Right renal pelvis (tissue), 4 donors: ENCODE measurements at places on chromosomes 4 and X.
A peak's percentile ranks its signal among the peaks of the same experiment; 100 is the strongest.

GRCh38 chr4:147864607-147865006 lies 132.7 kb downstream of the ARHGAP10 start:
- DNase-seq, result no peak

- DNase-seq, result no peak
Measured at GRCh38 chrX:78522601-78523000, 136.5 kb downstream of the RTL3 start.

DNA sequence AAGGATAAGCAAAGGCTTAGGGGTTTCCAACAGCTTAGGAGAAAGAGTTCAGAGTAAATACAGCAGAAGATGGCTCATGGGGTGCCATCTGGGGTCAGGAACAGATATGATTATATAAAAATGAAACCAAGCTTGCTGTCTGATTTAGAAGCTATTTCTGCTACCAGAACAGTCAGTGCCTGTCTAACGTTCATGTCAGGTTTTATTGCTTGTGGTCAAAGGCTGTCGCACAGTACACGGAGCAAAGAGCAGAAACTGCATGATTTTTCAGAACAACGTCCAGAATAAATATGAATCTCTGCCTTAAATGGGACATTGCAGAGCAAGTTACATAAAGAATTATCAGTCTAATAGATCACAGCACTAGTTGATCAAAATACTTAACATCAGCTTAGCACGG lies 17.4 kb downstream of the CETN2 start:
- DNase-seq, result no peak

DNA sequence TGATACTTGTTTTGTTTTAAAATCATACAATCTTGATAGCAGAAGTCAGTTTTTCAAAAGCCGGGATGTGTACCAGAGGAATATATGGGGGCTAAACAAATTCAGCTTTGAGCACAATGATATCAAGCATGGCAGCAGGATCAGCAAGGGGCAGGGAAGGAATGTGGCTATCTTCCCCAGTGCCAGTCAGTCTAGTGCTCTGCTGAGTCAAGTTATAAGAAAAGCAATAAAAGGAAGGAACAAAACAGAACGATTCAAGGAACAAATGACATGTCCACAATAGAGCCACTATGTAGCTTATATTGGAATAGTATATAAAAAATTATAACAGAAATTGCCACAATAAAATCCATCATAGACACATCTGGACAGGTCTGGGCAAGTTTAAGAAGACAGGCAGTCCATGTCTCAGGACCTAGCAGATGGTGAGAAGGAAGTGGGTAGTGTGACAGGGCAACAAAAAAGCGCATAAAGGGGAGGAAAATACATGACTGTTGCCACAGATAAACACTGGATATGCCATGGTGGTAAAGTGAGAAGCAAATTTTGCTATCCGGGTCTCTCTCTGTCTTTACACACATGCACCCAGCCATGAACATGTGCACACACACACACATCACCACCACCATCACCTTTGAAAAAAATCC lies 518.2 kb upstream of the HTR2C start:
- DNase-seq, result no peak

GRCh38 chrX:2595258-2595657 lies 94.5 kb upstream of the DHRSX start:
- no peak for DNase-seq

GRCh38 chr4:174808836-174809235 lies 20.2 kb downstream of the GLRA3 start:
- no peak for DNase-seq

GRCh38 chr4:73599182-73599581 lies 21.1 kb downstream of the RASSF6 start:
- no peak for DNase-seq

GRCh38 chrX:48573690-48574269 lies 504 bp upstream of the RBM3 start:
- peak; percentile 13 for DNase-seq

DNA sequence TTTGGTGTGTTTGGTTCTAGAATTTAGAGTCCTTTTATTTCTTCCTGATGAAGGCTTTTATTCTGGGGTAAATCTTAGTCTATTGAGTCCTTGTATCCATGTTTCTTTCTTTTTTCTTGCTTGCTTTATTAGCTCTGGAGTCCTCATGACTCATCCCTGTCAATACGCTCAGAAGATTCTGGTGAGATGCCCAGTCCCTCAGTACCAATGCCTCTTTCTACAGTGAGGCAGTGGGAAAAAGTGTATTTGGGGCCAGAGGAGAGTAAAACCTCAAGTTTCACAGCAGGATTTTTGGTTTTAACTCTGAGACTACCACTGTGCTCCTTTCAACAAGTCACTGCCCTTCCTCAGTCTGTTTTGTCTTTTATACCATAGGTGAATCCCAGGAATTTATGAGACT lies 368.0 kb downstream of the GBA3 start:
- DNase-seq, result no peak

DNA sequence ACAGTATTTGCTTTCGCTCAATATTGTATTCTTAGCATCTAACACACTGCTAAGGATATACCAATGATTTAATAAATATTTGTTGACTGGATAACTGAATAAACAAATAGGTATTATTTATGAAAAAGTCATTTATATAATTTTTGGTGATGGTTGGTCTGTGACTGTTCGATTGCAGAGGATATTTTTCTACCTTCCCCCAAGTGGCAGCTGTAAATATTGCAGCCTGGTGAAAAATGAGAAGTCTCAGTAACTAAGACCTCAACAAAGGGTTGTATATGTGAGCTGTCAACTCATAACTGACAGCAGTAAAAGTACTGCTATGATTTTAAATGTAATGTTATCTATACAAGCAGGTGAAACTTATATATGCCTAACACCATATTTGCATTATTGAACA lies 36.0 kb downstream of the HTR2C start:
- DNase-seq, result no peak

- DNase-seq, result no peak
Measured at GRCh38 chrX:122134291-122134690, 1049.8 kb upstream of the GRIA3 start.

GRCh38 chrX:139725720-139726119 lies 17.8 kb upstream of the MCF2 start:
- no peak for DNase-seq

- DNase-seq, result no peak
Measured at GRCh38 chr4:141759796-141760425, 123.5 kb downstream of the IL15 start.

- no peak for DNase-seq
Measured at GRCh38 chr4:103079621-103080020, 3.1 kb upstream of the SLC9B2 start.

DNA sequence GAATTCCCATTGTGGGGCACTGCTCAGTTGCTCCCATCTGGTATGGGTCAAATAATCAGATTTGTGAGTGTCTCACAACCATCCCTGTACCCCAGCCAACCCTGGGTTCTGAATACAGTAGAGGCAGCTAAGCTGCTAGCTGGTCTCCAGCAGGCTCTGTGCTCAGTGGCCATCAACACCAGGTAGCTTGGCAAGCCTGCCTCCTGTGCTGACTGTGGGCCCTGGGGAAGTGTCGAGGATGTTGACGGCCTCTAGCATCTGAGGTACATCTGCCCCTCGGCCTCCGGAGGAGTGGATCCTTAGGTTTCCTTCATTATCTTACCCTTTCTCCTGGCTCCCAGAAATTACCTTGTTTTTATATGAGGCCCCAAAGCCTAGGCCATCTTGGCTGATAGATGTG lies 13.3 kb downstream of the RNF4 start:
- DNase-seq, result no peak

DNA sequence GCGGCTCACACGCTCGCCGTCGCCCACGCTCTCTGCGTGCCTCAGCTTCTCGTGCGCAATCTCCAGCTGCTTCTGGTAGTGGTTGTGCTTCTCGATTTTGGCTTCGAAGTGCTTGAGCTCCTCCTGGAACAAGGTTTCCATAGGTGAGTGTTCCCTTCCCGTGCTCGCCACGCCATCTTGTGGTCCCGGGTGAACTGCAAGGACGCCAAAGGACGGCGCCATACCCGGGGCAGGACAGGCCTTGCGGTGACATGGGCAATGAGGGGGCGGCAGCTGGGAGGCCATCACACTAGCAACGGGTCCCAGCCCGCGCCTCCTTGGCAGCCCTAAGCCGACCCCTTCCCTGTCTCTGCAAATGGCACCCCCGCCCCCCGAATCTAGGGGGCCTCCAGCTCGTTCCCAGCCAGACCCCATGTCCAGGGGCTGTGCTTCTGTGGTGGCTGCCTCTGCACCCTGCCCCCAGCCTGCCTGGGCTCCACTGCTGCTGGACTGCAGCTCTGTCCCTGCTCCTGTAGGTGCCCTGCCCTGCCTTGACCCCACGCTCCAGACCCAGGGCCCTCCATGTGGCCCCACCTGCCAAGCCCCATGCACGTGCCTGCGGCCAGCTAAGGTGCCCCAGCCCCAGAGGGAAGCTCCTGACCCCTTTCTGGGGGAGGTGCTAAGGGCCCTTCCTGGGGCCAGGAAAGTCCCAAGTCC lies 17.3 kb downstream of the LRPAP1 start:
- DNase-seq, result no peak

GRCh38 chrX:42496239-42496638 lies 281.7 kb downstream of the PPP1R2C start:
- DNase-seq, result no peak

GRCh38 chrX:108033890-108034289 lies 11.0 kb upstream of the VSIG1 start:
- DNase-seq, result no peak

GRCh38 chrX:63784902-63785707 lies at the start of gene ARHGEF9:
Gene ARHGEF9 (minus strand): TSS chrX:63785214. CDS start chrX:63785145, 69 bp downstream.
- DNase-seq, result peak; percentile 34

GRCh38 chrX:136192839-136193414 lies 45.6 kb downstream of the FHL1 start:
- no peak for DNase-seq

DNA sequence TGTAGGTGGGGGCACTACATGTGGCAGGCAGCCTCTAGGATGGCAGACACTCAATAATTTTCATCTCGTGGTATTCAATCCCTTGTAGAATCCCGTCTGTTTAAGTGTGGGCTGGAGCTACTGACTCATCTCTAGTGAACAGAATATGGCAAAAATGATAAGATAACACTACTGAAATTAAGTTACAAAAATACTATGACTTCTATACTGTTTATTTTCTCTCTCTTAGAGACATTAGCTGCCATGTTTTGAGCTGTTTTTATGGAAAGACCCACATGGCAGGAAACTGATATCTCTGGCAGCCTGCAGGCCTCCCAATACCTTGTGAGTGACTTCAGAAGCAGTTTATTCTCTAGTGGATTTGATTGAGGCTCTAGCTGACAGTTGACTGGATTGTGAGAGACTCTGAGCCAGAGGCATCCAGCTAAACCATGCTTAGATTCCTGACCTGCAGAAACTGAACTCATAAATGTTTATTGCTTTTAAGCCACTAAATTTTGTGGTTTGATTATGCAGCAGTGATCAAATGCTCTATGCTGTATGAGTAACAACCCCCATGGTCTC lies 298.8 kb upstream of the CTSO start:
- DNase-seq, result no peak

GRCh38 chr4:142243255-142243654 lies 602.8 kb downstream of the INPP4B start:
- DNase-seq, result no peak

DNA sequence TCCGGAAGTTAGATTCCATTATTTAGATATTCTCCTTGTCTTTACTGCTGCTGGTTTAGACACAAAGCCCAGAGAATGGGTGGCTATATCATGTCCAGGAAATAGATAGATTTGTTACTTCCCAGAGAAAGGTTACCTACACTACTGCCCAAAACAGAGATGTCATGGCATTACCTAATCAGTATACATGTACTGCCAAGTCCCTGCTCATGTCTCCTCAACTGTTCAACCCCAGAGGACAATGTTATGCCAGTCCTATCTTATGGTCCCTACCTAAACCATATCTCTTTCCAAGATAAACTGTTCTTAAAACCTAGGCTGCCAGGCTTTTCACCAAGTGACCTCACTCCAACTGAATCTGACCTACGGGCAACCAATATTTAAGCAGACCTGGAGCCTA lies 209.5 kb upstream of the AR start:
- no peak for DNase-seq

- DNase-seq, result no peak
Measured at GRCh38 chr4:99861120-99861905, 32.9 kb downstream of the LAMTOR3 start.

DNA sequence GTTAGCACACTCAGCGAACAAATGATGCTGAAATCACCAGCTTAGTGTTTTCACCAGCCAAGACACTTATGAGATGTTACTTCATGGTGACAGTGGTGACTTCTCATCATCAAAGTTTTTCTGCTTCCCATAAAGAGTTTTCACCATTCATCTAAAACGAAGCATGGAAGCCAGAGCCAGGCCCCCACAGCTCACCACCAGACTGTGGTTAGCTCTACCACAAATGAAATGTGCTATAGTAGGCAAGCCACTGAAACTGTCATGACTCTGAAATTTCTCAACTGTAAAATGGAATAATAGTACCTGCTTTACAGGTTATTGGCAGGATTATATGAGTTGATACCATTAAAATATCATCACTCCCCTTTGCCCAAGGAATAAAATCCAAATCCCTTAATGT lies 56.4 kb upstream of the HHIP start:
- no peak for DNase-seq

- no peak for DNase-seq
Measured at GRCh38 chr4:78525559-78525958, 26.0 kb upstream of the ANXA3 start.

GRCh38 chrX:32126997-32127396 lies 1055.2 kb upstream of the FTHL17 start:
- no peak for DNase-seq

GRCh38 chr4:5930876-5931275 lies 38.0 kb upstream of the CRMP1 start:
- DNase-seq, result no peak

GRCh38 chr4:184825141-184825895 lies 450 bp downstream of the ACSL1 start:
- no peak for DNase-seq

- DNase-seq, result no peak
Measured at GRCh38 chr4:52665592-52665991, 6.5 kb upstream of the USP46 start.

GRCh38 chr4:127604949-127605709 lies 27.6 kb upstream of the INTU start:
- no peak for DNase-seq

- no peak for DNase-seq
Measured at GRCh38 chr4:55409468-55410171, 13.9 kb downstream of the TMEM165 start.

- DNase-seq, result no peak
Measured at GRCh38 chr4:236028-236427, 69.2 kb downstream of the ZNF732 start.

- no peak for DNase-seq
Measured at GRCh38 chrX:136584545-136584944, 52.5 kb downstream of the VGLL1 start.

- DNase-seq, result no peak
Measured at GRCh38 chr4:41212616-41213203, 1.6 kb downstream of the APBB2 start.

DNA sequence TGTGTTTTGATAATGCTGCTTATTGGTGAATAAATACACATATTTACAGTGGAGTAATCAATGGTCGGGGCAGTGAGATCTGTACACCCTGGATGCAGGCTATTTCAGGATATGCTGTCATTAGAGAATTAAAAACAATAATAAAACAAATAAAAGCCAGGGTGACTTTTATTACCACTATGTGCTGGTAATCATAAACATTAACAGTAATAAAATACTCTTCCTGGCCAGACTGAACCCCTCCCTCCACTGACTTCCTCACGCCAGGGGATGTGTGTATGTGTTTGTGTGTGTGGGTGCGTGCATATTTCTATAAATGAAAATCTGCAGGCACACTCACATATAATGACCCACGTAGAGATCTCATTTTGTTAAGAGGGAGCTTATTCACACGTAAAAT lies 98.0 kb upstream of the MAP9 start:
- no peak for DNase-seq

- no peak for DNase-seq
Measured at GRCh38 chr4:73392936-73393335, 11.2 kb upstream of the ALB start.

- DNase-seq, result no peak
Measured at GRCh38 chrX:101462892-101463291, 22.4 kb upstream of the ARMCX4 start.
